Endothelial cell of umbilical vein (primary cell): ENCODE measurements at places on chromosomes 7 and 10.

DNA sequence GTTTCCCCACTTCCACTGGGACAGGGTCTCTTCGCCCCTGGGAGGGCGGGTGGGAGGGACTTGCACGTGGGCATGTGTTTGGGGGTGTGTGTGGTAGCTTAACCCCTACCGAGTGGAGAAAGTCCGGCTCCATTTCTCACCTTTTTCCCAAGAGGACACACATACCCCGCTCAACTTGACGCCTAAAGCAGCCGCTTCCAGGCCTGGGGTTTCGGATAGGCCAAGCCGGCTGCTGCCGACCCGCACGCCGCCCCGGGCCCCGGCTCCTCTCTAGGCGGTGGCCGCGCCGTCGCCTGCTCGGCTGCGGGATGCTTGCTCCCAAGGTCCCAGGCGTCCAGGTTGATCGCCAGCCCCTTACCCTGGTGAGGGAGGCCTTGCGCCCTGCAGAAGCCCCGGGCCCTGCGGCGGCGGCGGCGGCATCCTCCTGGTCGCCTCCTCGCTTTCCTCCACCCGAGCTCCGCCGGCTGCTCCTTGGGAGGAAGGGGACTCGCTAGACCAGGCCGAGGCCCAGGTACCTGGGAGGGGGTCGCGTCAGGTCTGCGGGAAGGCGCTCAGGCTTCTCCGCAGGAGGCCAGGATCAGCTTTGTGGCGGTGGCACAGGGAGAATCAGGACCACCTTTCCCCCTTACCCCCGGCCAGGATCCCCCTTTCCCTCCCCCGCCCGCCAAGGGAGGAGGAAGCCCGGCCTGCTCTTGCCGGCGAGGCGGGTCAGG is 3.2 kb upstream of the GATA3 start:
- H3K27me3 ChIP-seq, result peaks cover 1% of the 10 kb centered on the region
- H3K4me3 ChIP-seq, result peak overlapping the region; percentile 58
- H3K4me1 ChIP-seq, result peaks cover 37% of the 10 kb centered on the region
- H3K36me3 ChIP-seq, result no peaks in the 10 kb centered on the region

DNA sequence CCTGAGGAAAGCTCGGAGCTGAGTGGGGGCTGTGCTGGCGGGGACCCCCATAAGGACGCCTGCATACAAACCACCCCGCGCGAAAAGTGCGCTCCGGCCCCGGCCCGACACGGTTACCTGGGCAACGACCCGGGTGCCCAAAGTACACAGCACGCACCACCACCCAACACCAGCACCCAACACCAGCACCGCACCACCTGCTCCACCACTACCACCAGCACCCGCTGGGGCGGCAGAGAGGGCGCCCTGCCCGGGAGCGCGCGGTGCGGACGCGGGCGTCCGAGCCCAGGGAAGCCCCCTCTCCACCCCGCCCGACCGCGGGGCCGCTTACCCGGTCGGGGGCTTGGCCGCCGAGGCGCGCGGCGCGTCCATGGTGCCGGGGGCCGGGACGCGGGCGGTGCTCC is 345 bp downstream of the COBL start:
- peaks cover 23% of the 10 kb centered on the region for H3K27me3 ChIP-seq
- H3K4me1 ChIP-seq, result peaks cover 3% of the 10 kb centered on the region
- DNase-seq, result no peak
- H3K4me3 ChIP-seq, result no peak overlapping the region
- no peaks in the 10 kb centered on the region for H3K36me3 ChIP-seq

GRCh38 chr10:129833994-129834739 is 129.9 kb downstream of the EBF3 start:
- no peak for DNase-seq
- H3K4me1 ChIP-seq, result no peaks in the 10 kb centered on the region
- H3K36me3 ChIP-seq, result no peaks in the 10 kb centered on the region
- H3K27ac ChIP-seq, result no peak overlapping the region

- no peak overlapping the region for H3K27ac ChIP-seq
- no peak overlapping the region for H3K4me3 ChIP-seq
Observed at GRCh38 chr10:9299966-9300365, 1245.5 kb downstream of the GATA3 start.

- H3K4me3 ChIP-seq, result no peak overlapping the region
- no peaks in the 10 kb centered on the region for H3K27me3 ChIP-seq
- no peaks in the 10 kb centered on the region for H3K4me1 ChIP-seq
- H3K36me3 ChIP-seq, result no peaks in the 10 kb centered on the region
- DNase-seq, result no peak
- H3K27ac ChIP-seq, result no peak overlapping the region
Observed at GRCh38 chr10:121579656-121580055, 18.6 kb downstream of the FGFR2 start.

DNA sequence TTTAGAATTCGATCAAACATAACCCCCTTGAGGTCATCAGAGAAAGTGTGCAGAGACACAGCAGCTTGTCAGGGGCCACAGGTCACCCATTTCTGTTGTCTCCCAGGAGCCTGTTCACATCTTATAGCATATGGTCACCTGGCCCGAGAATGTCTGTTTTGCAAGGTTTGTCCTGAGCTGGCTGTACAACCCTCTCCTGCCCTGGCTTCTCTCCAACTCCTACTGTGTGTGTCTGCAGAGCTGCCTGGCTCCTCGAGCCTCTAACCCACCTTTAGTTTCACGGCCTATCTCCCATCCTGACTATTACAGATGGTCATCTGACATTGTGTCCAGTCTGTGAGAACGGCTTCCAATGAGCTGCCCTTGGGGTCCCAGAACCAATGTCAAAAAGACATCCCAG is 683.4 kb downstream of the SDK1 start:
- no peak for DNase-seq
- no peak overlapping the region for H3K4me3 ChIP-seq
- H3K27ac ChIP-seq, result no peak overlapping the region
- peaks cover 7% of the 10 kb centered on the region for H3K4me1 ChIP-seq
- no peaks in the 10 kb centered on the region for H3K36me3 ChIP-seq

DNA sequence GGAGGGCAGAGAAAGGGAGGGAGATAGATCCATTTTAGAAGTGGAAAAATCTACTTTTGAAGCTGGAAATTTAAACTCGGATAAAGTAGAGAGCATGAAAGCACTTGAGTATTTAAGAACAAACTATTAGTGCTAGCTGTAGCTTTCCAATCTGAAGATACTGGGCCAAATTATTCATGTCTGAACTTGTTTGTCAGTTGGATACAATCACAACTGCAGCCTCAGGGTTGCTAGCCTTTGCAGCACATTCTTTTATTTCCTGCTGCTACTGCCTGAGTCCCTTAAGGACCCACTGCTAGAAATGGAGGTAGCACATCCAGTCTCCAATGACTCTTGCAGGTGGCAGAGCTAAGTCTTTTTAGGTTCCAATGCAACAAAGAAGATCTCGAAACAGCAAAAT is 8.3 kb upstream of the SLC25A13 start:
- H3K4me3 ChIP-seq, result no peak overlapping the region
- no peak overlapping the region for H3K27ac ChIP-seq
- DNase-seq, result peak; percentile 23
- H3K36me3 ChIP-seq, result no peaks in the 10 kb centered on the region

GRCh38 chr7:19353180-19353579 is 208.0 kb upstream of the FERD3L start:
- H3K4me3 ChIP-seq, result no peak overlapping the region
- H3K4me1 ChIP-seq, result no peaks in the 10 kb centered on the region
- H3K27me3 ChIP-seq, result no peaks in the 10 kb centered on the region
- DNase-seq, result no peak
- H3K36me3 ChIP-seq, result no peaks in the 10 kb centered on the region
- H3K27ac ChIP-seq, result no peak overlapping the region

DNA sequence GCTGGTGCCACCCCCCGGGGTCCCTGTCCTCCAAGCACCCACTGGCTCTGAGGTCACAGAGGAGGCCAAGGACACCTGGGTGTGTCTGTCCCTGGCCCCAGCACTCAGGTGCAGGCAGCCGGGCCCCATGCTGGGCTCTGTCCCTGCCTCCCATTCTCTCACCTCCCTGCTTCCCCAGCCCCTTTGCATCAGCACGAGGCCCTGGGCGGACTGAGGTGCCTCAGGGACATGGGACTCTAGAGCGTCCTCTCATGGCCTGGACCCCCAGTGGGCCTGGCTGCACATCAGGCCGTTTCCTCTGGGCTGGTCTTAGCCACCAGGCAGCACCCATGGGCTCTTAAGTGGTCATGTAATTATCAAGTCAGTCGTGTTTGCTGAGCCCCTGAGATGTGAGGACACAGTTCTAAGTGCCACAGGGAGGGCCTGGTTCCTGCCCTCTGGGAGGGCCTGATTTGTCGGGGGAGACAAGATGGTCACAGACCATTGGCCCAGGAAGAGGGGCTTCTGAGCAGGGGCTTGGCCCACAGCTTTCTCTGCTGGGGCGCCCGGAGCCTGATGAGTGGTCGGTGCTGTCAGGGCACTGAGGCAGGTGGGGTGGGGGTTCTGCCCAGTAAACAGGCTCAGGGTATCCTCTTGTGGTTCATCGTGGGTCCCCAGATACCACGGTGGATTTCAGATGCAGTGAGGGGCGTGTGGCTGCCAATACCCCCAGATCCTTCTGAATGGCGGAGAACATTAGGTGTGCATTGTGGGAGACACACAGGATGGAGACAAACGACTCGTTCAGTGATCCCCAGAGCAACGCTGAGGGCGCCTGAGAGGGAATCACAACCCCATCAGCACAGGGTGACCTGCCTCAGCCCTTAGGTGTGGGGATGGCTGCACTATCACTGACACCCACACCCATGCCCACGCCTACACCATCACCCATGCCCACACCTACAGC is 152.5 kb downstream of the WDR37 start:
- H3K36me3 ChIP-seq, result no peaks in the 10 kb centered on the region
- no peak overlapping the region for H3K27ac ChIP-seq
- H3K27me3 ChIP-seq, result no peaks in the 10 kb centered on the region
- DNase-seq, result no peak
- H3K4me3 ChIP-seq, result no peak overlapping the region
- no peaks in the 10 kb centered on the region for H3K4me1 ChIP-seq

GRCh38 chr7:32616625-32617024 is 121.3 kb downstream of the AVL9 start:
- no peaks in the 10 kb centered on the region for H3K27me3 ChIP-seq
- DNase-seq, result peak; percentile 22
- no peak overlapping the region for H3K4me3 ChIP-seq
- H3K27ac ChIP-seq, result no peak overlapping the region

GRCh38 chr10:85612378-85612775 is 754.2 kb downstream of the GRID1 start:
- no peaks in the 10 kb centered on the region for H3K36me3 ChIP-seq
- no peaks in the 10 kb centered on the region for H3K27me3 ChIP-seq
- H3K4me3 ChIP-seq, result no peak overlapping the region
- no peak for DNase-seq
- H3K27ac ChIP-seq, result no peak overlapping the region
- no peaks in the 10 kb centered on the region for H3K4me1 ChIP-seq

DNA sequence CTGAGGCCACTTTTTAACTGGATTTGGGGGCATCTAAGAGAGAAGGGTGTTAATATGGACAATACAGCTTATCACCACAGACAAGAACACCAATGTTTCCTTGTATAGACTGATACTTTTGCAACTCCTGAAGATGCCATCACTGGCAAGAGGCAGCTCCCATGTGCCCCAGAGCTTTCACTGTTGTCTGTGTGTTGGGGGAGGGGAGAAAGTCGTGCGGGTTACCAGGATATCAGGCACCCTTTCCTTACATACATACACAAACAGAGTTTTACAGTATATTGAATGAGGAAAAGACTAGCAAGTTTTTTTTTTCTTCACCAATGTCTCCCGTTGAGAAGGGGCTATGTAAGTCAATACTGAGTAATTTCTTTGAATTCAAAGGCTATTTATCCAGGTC is 4.1 kb upstream of the DLX6 start:
- peaks cover 3% of the 10 kb centered on the region for H3K4me1 ChIP-seq
- H3K27me3 ChIP-seq, result peaks cover 90% of the 10 kb centered on the region
- no peak overlapping the region for H3K27ac ChIP-seq
- no peaks in the 10 kb centered on the region for H3K36me3 ChIP-seq
- H3K4me3 ChIP-seq, result no peak overlapping the region

GRCh38 chr10:61100887-61101286 is 156.9 kb upstream of the RHOBTB1 start:
- DNase-seq, result no peak
- no peaks in the 10 kb centered on the region for H3K36me3 ChIP-seq
- H3K4me3 ChIP-seq, result no peak overlapping the region
- H3K27ac ChIP-seq, result no peak overlapping the region

GRCh38 chr7:123849855-123850254 is 4.9 kb downstream of the HYAL4 start:
- no peaks in the 10 kb centered on the region for H3K4me1 ChIP-seq
- DNase-seq, result no peak
- no peaks in the 10 kb centered on the region for H3K36me3 ChIP-seq
- H3K27ac ChIP-seq, result no peak overlapping the region
- no peak overlapping the region for H3K4me3 ChIP-seq

DNA sequence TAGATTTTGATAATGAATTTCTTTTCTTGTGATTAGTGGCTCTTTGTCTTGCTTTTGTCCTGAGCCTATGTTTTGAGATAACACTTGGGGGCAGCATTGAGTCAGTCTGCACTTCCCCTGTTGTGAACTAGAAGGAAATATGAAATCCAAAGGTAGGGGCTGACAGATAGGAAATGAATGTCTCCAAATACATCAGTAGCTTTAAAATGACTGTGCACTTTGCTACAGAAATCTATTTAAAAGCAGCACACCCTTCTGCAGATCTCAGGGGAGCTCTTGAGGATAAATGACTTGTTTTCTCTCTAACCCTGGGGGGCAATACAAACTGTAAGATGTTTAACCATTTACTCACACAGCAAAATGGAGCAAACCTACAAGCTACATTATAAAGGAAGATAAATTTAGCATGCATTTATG is 176.0 kb upstream of the MYO3A start:
- no peaks in the 10 kb centered on the region for H3K27me3 ChIP-seq
- DNase-seq, result no peak
- no peaks in the 10 kb centered on the region for H3K36me3 ChIP-seq
- H3K4me3 ChIP-seq, result no peak overlapping the region
- no peaks in the 10 kb centered on the region for H3K4me1 ChIP-seq

DNA sequence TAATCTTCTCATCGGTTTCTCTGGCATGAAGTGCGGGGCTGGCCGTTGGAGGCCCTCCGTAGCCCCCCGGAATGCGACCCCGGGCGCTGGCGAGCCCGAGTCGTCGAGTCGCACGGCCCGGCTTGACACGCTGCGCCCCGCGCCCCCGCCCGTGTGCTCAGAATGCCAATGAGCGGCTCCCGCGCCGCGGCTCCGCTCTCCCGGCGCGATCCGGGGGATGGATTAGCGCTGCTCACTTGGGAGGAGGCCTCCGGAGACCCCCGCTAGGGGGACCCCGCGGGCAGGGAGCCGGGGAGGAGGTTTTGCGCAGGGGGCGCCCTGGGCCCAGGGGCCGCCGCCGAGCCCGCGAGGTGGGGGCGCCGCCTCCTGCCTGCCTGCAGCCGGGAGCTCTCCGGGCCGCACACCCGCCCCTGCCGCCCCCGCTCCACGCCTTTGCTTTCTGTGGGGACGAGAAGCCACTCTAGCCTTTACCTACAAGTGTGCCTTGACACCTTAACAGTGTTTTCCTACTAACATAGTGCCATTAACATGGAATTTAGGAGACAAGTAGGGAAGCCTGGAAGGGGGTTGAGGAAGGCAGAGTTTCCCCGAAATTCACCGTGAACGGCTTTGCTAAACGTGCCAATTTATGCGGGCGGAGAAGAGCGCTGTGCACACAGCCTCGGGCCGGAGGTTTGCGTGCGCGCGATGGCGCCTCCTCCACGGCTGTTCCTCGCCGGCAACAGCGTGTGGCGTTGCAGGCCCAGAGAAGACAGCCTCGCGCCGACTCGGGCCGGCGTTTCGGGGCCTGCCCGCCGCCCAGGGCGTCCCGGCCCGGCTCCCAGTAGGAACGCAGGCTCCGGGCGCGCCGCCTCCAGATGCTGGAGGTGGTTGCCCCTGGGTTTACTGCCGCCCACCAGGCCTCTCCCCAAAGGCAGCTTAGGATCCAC is 7.1 kb downstream of the SHH start:
- peak; percentile 69 for DNase-seq
- peak overlapping the region; percentile 56 for H3K4me3 ChIP-seq
- H3K27ac ChIP-seq, result no peak overlapping the region
- no peaks in the 10 kb centered on the region for H3K36me3 ChIP-seq
